ENCODE measurements at places on chromosomes 1 and 21.

- peak; percentile 65 for DNase-seq
Observed at GRCh38 chr1:212968368-212968863, 18.1 kb downstream of the VASH2 start.

- no peak for DNase-seq
Observed at GRCh38 chr1:162662013-162662412, 29.7 kb downstream of the DDR2 start.

DNA sequence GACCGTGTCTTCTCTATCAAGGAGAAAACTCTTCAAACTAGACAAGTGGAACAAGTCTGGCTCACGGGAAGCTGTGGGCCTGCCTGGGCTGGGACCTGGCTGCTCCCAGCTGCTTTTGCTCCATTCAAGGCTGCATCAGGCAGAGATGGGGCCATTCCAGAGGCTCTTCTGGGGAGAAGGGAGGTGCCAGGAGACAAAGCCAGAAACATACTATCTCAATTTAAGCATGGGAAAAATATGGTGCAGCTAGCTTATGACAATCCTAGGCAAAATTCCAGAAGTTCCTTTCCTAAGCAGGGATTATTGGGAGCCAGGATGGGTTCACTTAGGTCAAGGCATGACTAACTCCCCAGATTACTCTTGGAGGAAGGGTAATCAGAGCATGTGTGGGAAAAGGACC lies 90.8 kb upstream of the SLC2A1 start:
- DNase-seq = no peak

DNA sequence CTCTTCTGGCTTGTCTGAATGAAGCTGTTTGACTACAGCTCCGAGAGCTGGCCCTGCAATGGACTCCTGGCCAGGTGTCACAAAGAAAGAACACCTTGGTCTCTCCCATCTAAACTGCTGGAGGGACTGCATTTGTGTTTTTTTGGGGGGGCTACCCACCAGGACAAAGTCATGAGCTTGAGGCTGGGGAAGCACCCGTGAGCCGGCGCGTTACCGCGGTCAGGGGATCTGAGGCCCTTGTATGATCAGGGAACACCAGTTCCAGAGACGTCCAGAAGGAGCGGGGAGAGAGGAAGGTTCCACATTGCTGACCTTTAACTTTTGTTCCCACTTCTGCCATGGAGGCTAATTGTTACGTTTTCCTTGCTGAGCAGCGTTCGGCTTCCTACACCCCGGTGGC lies 84.5 kb upstream of the C1orf174 start:
- DNase-seq = no peak

DNA sequence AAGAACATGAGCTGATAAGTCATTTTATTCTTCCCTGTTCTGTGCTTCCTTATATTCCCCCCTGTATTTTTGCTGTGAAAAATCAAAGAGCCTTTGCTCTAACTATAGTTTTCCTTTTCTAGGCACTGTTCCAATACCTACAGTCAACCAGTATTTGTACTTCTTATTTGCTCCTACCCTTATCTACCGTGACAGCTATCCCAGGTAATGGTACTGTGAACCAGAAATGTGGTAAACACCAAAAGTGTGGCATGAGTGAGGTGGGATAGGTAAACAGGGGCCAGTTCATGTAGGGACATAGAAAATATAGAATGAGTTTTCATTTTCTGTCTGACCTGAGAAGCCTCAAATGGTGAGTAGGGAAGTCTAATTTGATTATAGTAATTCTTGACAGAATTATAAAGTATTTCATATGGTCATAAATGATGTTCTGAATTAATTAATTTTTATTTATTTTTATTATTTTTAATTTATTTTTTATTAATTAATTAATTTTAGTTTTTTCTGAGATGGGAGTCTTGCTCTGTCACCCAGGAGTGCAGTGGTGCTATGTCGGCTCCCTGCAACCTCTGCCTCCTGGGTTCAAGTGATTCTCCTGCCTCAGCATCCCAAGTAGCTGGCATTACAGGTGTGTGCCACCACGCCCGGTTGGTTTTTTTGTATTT lies 22.9 kb upstream of the AXDND1 start:
- no peak for DNase-seq

GRCh38 chr1:226981386-226981817 lies 41.3 kb downstream of the COQ8A start:
- no peak for DNase-seq

DNA sequence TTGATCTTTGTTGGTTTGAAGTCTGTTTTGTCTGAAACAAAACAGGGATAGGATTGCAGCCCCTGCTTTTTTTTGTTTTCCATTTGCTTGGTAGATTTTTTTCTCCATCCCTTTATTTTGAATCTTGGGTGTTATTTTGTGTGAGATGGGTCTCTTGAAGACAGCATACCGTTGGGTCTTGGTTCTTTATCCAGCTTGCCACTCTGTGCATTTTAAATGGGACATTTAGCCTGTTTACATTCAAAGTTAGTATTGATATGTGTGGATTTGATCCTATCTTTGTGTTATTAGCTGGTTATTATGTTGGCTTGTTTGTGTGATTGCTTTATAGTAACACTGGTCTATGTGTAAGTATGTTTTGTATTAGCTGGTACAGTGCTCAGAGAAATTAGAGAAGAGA lies 40.9 kb downstream of the GIPC2 start:
- DNase-seq = no peak

DNA sequence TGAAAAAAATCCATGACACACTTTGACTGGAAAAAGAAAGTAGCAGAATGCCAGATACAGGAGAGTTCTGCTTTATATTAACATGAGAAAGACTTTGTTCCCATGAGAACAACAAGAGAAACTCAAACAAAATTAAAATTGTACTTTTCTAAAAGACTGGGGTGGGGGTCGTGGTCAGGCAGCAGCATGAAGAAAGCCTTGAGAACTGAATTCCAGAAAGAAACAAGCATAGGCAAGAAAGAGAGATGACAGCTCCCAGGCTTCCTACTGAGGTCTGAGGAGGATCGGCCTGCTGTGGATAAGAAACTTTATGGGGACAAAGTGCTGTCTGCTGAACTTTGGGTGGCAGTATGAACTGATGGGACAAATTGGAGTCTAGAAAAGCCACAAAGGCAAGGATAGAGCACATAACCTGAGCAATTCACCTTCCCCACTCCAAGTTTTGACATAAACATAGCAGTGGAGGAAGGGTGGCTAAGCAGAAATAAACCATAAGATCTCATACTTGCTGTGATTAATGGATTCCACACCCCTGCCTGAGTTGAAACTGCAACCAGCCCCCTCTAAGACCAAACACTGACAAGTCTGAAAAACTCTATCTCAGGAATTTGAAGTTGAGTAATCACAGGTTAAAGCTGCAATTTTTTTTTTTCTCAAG lies 43.7 kb downstream of the COL6A1 start:
- no peak for DNase-seq

- no peak for DNase-seq
Observed at GRCh38 chr1:81848880-81849682, 48.3 kb downstream of the ADGRL2 start.
